ENCODE measurements at places on chromosomes 12 and 14.

GRCh38 chr12:28374556-28374955 is 184.3 kb downstream of the CCDC91 start:
- DNase-seq, result no peak

DNA sequence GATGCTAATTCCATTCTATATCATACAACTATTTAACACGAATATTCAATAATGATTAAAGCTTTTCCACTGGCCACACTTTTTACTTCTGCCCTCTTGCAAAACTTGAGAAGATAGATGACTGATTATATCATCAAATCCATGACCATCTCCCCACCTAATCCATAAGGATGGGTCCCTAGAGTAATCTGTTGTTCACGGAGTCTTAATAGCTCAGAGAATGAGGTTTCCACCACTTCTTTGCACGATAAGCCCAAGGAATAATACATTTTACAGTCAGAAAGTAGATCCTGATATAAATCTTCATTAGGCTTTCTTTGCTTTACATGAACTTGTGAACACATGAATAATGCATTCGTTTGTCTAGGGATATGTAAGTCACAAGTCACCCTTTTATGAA is 527.2 kb downstream of the GALC start:
- no peak for DNase-seq

DNA sequence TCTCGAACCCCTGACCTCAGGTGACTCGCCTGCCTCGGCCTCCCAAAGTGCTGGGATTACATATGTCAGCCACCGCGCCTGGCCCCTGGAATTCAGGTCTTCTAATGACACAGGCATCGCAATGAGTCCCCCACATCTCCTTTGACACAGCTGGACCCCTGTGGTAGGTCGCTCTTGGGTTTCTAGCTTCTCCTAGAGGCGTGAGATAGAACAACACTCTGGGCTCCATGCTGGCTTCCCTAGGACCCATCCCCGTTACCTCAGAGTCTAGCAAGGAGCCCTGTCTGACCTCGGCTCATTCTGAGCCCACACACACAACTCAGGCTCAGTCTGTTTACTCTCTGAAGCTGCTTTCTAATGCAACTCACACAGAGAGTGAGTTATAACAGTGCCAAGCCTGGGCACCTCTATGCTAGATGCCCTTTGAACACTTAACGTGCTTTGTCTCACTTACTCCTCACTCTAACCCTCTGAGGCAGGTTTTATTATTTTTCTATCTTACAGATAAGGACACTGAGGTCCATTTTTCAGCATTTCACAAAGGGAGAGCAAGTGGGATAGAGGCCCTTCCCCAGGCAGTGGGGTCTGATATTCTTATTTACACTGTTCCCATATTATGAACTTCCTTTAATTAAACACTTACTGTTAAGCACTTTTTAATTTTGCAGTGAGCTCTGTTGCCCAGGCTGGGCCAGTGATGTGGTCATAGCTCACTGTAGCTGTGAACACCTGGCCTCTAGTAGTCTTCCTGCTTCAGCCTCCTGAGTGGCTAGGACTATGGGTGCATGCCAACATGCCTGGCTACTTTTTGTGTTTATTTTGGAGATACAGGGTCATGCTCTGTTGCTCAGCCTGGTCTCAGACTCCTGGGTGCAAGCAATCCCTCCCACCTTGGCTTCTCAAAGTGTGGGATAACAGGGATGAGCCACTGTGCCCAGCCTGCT is 40.6 kb upstream of the RBM19 start:
- DNase-seq, result no peak

DNA sequence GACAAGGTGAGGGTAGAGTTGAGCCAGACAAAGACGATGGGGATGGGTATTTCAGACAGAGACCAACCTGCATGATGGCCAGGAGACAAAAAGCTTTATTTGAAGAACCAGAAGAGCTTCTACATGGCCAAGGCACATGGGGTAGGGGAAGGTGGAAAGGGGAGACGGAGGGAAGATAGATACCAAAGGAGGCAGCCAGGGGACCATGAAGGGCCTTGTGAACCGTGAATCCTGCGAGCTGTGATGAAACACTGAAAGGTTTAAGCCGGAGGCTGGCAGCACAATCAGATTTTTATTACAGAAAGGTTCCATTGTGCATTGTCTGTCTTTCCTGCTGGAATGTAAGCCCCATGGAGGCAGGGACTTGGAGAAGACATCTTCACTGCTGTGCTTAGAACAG is 72.4 kb downstream of the PLXNC1 start:
- DNase-seq, result no peak

DNA sequence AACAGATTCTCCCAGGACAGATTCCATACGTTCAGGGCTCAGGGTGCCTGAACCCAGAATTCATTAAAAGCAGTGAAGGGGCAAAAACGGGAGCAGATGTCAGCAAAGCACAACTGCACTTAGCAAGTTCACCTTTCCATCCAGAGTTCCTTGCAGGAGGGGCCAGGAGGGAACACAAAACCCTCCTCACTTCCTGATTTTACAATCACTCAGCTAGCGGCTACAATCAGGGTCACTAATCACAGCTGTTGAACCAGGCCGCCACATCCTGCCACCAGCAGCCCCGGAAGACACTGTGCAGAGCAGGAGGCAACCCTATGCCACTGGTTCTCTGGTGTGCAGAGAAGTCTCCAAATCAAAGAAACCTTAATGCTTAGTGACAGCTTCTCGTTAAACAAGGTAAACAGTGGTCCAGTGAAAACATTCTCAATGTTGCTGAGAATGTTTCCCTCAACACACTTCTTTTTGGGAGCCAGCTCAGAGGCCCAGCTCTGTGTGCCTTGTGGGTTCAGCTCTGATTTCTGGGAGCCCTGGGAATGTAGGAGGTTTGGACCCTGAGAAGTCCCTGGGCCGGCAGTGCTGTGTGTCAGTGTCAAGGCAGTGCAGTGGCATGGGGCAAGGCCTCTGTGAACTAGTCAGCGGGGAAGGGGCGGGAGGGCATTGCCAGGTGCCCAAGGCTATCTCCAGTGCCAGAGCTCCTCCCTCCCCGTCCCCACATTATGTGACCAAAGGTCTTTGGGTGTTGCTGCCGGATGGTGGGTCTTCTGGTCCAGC is 54.5 kb downstream of the VCPKMT start:
- no peak for DNase-seq

GRCh38 chr12:5809586-5809985 is 135.5 kb downstream of the ANO2 start:
- DNase-seq, result no peak

DNA sequence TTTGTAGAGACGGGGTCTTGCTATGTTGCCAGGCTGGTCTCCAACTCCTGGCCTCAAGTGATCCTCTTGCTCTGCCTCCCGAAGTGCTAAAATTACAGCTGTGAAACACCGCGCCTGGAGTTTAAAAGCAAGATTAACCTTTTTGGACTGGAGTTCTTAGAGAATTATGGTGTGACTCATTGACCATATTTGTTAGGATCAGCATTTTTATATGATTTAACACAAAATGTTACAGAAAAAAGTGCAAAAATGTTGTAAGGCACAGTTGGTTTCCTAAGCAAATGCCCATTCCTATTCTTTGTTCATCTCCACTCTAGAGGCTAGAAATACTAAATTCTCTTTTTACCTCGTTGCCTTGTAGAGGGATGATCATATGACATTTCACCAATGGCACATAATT is 27.6 kb downstream of the SLC35E3 start:
- DNase-seq, result no peak

DNA sequence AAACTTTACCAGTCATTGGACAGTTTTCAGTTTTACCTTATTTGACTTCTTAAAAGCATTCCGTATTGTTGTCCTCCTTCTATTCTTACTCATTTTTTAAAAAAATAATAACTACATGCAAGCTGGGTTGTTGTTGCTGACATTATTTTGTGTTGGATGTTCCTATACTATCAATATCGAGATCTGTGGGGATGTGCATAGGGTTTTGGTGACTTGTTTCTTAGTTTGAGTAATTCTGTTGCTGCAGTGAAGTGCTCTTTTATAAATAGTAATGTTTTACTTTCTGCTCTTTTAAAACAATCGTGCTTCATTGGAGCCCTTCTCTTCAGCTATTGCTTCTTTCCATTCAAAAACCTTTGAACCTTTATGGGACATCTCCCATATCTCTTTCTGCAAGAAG is 79.4 kb downstream of the METTL25 start:
- no peak for DNase-seq

GRCh38 chr14:20415782-20416206 is 2.5 kb upstream of the TEP1 start:
- peak; percentile 31 for DNase-seq

DNA sequence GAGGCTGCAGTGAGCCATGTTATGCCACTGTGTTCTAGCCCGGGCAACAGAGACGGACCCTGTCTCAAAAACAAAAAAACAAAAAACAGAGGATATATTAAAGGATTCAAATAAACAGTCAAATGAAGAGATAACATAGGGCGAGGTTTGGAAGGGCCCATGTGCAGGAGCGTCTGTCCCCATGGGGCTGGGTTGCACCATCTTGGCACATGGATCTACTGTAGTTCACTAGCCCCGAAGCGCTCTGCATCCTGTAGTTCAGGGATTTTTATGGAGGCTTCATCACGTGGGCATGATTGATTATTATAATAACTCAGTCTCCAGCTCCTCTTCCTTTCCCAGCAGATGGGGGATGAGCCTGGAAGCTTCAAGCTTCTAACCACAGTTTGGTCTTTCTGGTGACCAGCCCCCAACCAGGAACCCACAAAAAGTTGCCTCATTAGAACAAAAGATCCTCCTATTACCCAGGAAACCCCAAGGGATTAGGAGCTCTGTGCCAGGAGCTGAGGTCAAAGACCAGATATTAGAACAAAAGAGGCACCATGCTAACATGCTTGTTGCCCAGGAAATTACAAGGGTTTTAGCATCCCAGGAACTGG is 59.9 kb downstream of the HCAR2 start:
- DNase-seq, result no peak

DNA sequence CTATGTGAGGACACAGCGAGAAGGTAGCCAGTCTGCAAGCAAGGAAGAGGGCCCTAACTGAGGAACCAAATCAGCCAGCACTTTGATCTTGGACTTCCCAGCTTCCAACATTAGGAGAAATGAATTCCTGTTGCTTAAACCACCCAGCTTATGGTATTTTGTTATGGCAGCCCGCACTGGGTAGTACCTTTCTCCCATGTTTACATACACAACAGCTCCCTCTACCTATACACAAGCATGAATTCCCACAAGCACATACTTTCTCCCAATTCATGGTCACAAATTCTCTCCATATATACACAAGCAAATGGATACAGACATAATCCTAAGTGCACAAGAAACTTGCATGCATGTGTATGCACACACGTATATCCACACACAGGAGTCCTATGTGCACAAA is 7.4 kb downstream of the ITGB7 start:
- DNase-seq, result no peak

DNA sequence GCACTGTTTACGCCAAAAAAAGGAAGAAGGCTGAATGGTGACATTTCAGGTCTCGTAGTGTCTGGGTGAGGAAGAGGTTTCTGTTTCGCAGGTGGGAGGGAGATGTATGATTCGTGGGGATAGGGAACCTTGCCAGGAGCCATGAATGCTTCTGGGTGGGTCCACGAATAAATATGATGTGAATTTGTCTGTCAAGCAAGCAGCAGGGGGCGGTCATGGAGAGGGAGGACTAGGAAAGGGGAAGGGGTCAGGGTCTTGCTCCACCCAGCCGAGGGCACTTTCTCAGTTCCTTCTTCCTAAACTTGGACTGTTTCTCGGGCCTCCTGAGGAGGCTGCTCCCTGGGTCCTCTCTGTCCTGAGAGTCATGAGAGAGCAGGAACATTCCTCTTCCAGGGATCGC is 72.5 kb downstream of the LGMN start:
- DNase-seq, result no peak

DNA sequence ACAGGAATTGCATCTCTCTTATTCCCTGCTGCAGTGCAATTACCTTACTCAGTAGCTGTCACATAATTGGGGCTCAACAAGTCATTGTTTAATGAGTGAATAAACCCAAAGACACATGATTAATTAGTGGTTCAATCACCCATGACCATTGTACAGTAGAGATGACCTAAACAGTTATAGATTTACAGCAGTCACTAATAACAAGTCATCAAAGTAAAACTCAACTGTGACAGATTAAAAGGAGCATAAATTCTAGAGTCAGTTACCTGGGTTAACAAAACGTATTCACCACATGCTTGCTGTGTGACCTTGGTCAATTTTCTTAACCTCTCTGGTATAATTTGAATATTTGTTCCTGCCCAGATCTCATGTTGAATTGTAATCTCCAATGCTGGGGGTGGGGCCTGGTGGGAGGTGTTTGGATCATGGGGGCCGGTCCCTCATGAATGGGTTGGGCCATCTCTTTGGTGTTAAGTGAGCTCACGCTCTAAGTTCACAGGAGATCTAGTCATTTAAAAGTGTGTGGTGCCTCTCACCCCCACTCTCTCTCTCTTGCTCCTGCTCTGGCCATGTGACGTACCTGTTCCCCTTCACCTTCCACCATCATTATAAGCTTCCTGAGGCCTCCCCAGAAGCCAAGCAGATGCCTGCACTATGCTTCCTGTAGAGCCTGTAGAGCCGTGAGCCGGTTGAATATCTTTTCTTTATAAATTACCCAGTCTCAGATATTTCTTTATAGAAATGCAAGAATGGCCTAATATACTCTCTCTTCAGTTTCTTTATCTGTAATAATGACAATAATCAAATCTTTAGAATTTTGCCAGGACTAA is 141.9 kb upstream of the PLEKHG7 start:
- no peak for DNase-seq

- DNase-seq, result no peak
Measured at GRCh38 chr12:82554529-82554928, 132.2 kb upstream of the TMTC2 start.

DNA sequence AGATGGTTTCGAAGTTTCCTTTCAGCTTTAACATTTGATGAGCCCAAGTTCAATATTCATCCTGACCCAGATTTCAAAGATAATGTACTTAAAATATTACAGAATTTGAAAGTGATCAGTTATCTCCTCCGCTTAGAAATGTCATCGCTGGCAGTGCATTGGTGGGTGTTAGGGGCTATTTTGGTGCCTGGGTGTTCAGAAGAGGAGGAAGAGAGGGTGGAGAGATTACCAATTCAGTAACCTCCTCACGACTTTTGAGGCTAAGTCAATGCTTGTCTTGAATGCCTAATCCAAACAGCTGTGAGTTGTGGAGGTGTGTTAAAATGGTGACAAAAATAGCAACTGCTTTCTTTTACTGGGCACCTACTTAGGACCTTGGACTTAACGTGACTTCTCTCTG is 13.8 kb upstream of the DGLUCY start:
- no peak for DNase-seq

GRCh38 chr14:103377522-103378037 is 7.6 kb upstream of the MARK3 start:
- no peak for DNase-seq

- no peak for DNase-seq
Measured at GRCh38 chr12:31225656-31226535, 100.1 kb downstream of the SINHCAF start.

GRCh38 chr12:82893896-82894295 is 207.2 kb downstream of the TMTC2 start:
- no peak for DNase-seq
